ENCODE measurements at places on chromosomes 3 and 15.
A peak's percentile ranks its signal among the peaks of the same experiment; 100 is the strongest.

- DNase-seq, result no peak
These were observed 98.5 kb upstream of the TSC22D2 start for GRCh38 chr3:150309557-150309956.

- no peak for DNase-seq
These were observed 53.5 kb upstream of the CHST2 start for GRCh38 chr3:143066033-143066432.

DNA sequence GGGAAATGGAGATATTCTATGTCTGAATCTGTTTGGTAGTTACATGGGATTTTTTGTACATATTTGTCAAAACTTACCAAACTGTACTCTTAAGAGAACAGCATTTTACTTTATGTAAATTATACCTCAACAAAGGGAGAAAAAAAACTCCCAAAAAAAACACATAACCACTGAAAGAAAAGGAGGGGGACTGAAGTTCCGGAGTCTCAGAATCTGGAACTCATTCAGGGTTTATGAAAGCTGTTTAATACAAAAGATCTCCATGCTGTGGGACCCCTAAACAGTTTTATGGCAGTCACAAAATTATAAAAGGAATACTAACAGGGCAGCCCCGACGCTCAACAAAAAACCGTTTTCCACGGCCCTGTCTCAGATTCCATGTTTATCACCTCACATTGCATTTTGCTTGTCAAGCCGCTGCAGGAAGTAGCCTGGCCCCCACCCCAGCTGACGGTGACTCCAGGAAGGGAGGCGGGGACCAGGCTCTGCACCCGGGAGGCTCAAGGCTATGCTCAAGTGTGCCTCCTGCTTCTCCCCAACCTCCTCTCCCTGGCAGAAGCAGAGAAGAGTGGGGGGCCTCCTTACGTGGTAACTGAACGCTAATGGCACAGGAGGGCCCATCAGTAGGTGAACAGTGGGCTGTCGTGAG, 29.3 kb downstream of the RFT1 start:
- no peak for DNase-seq

GRCh38 chr3:115633467-115633866, 10.2 kb downstream of the GAP43 start:
- no peak for DNase-seq

GRCh38 chr3:183618542-183618941, 16.9 kb upstream of the KLHL24 start:
- no peak for DNase-seq

- DNase-seq, result peak; percentile 8
These were observed 30.6 kb downstream of the SLC28A1 start for GRCh38 chr15:84914909-84915605.

GRCh38 chr15:93052090-93052879, 36.7 kb downstream of the RGMA start:
- DNase-seq, result no peak

DNA sequence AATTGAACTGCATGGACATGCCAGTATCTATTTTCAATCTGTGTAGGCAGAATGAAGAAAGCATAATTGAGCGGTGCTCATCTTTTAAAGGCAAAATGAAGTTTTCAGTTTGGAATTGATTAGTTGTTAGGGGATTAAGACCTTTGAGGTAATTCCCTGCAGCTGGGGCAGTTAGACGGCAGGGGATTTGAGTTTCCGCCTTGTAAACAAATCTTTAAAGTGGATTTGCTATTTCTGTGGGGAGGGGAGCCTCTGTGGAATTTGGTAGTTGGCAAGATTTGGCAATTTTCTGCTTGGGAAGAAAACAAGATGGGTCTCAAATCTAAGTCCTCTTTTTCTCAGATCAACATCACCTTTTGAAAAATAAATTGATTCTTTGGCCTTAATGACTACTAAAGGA, 212.5 kb upstream of the CNTN6 start:
- no peak for DNase-seq

DNA sequence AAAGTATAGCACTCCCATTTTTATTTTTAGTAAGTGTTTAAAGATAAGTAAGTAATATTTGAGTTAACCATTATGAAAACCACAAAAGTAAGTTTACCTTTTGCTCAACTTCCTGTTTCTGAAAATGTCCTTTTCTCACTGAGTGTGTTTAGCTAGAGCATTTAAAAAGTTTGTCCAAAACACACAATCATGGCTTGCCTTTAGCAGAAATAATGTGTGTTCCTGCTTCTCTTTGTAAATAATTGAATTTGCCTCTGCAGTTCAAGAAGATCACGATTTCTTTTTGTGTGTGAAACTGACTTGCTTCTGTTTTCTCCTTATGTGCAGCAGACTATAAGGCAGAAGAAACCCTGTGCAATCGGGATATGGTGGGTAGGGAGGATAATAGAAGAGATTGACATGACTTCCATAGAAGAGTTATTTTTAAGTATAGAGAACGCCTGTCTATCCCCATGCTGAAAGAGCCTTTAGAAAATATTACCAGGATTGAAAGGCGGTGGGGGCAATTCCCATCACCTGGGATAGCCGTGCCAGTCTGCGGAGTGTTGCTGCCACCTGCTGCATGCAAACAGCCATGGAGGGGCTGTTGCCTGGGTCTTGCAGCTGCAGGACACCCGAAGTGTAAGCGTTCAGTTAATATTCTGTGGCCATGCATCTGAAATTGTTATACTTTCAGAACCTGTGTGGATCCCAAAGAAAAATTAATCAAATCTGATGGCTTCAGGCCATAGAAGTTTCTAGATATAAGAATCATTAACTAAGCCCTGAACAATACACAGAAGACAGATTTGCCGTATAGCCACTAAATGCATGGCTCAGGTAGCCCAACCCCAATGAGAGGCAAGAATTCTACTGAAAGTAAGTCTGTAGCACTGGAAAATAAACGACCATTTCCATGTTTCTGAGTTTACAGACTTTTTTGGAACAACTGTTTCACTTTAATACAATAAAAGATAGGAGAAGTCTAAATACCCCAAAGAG, 2.4 kb upstream of the CD96 start:
- DNase-seq, result peak; percentile 65

GRCh38 chr15:33737687-33738601, 230.4 kb upstream of the CHRM5 start:
- peak; percentile 16 for DNase-seq

GRCh38 chr15:64006642-64007041, 39.6 kb downstream of the DAPK2 start:
- no peak for DNase-seq

GRCh38 chr3:39112113-39112512, 4.6 kb downstream of the TTC21A start:
- no peak for DNase-seq

- DNase-seq, result no peak
These were observed 61.8 kb downstream of the ITGA11 start for GRCh38 chr15:68369931-68370767.

DNA sequence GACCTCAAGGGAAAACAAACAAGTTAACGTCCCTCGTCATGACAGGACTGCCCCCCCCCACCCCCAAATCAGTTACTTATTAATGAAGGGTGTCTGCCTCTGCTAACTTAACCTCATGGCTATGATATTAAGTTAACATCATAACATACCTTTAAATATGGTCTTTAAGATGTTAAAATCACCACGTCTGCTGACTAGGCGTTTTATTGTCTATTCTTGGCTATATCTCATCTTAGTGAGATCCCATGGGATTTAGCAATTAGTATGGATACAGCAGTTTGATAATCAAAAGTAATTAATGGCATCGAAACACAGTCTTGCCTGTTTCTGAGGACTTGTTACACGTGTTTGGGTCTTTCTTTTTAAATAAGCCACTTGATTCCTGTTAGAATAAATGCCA, 186.9 kb downstream of the FOXB1 start:
- DNase-seq, result no peak

DNA sequence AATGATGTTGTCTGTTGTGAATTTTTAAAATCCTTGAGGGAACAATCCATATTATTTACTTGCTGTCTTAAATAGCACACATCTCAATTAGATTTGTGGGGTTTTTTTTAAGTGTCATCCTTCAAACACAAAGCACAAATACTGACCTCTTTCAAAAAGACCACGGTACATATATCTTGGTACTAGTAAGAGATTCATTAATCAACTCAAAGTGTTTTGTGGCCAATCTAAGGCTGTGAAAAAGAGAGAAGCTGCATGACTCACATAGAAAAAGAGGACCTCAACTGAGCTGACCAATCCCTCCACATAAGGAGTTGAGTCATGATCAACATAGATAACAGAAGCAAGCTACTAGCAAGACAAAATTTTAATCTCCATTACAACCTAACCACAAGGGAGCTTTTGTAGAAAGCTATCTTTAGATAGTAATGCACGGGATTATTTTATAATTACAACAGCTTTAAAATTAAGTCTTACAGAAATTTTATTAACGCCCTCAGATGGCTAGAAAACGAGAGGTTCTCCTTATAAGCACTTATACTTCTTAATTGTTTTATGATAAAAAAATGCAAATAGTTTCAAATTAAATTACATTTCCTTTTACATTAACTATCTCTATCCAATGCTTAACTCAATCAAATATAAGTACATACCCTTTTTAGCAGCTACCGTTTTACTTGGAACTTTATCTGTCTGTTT, 60.5 kb downstream of the TOP2B start:
- DNase-seq, result peak; percentile 11

GRCh38 chr3:64266983-64267382, 41.7 kb upstream of the PRICKLE2 start:
- no peak for DNase-seq

- DNase-seq, result no peak
These were observed 33.5 kb downstream of the ZBTB38 start for GRCh38 chr3:141401573-141402475.

- DNase-seq, result no peak
These were observed 11.9 kb downstream of the TSC22D2 start for GRCh38 chr3:150419959-150420358.

DNA sequence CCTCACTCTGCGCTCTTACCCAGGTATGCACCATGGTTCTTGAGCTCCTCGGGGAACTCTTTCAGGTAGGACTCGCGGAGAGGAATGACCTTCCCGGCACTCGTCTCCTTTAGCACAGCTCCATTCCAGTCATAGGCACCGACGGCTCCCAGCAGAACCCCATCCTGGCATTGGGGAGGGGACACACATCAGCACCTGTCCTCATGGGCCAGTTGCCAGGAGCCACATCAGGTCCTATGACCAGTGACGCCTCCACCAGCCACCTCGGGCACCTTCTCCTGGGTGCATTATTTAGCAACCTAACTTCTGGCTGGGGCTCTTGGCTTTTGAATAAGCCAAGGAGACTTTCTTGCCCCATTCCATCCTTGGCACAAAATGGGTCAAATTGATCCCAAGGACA, 61.9 kb downstream of the FEM1B start:
- DNase-seq, result no peak

Measured in CD4-positive, alpha-beta T cell treated with Interleukin-4 for 4 hours (primary cell).